ENCODE measurements at places on chromosomes 2 and 18.

DNA sequence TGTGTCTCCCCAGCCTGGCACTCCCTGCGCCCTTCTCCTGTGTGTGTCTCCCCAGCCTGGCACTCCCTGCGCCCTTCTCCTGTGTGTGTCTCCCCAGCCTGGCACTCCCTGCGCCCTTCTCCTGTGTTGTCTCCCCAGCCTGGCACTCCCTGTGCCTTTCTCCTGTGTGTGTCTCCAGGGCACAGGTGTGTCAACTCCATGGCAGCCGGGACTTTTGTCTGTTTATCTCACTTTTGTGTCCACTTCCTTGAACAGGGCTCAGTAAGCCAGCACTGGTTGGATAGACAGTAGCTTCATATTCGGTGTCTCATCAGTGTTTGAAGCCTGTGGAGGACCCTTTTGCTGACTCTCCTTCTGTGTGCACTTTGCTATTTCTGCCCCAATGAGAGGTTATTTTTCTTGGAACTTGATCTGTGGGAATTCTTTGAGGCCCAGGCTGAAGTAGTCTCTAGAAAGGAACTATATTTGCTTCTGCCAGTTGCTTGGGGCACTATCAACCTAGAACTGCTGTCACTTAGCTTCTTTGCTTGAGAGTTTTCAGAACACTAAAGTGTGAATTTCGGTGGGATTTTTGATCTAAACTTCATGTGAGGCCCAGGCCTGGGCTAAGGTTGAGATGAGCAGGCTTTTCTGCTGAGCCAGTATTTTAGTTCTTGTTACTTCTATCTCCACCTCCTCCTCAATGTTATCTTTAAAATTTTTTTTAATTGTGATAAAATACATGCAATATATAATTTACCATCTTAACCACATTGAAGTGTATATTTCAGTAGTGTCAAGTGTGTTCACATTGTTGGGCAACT is 8.3 kb upstream of the ASB1 start:
- no peak for DNase-seq

GRCh38 chr2:7685342-7686015 is 768.3 kb downstream of the RNF144A start:
- DNase-seq = no peak

DNA sequence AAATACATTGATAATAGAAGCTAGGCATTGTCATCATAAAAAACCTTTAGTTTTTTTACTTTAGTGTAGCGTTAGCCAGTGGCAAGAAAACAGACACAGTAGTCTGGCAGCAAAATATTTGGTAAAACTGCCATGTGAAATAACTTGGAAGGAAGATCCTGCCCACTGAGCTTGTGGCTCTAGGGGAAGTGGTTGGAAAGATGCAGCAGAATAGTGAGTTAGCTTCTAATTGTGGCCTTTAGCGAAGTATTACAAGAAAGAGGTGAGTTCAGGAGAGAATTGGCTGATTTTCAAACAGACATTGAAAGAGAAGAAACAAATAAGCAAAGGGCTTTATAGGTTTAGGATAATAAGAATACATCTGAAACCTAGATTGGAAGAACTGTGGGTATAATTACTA is 1887.8 kb upstream of the CELF4 start:
- DNase-seq = no peak

DNA sequence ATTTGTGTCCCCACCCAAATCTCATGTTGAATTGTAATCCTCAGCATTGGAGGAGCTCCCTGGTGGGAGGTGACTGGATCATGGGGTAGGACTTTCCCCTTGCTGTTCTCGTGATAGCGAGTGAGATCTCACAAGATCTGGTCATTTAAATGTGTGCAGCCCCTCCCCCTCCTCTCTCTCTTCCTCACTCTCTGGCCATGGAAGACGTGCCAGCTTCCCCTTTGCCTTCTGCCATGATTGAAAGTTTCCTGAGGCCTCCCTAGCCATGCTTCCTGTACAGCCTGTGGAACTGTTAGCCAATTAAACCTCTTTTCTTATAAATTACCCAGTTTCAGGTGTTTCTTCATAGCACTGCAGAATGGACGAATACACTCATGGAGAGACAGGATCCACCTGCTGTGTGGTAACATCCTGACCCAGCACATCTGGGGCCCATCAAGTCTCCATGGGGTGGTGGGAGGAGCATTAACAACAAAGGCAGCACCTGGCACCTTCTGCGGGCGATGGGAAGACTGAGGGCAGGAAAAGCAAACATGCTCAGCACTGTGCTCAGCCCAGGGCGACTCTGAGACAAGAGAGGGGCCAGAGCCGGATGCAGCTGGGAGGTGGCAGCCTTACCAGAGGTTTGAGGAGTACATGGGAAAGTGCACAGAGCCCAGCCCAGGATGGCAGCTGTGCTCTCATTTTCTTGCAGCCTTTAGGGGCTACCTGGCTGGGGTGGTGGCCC is 16.2 kb upstream of the ALPP start:
- no peak for DNase-seq

DNA sequence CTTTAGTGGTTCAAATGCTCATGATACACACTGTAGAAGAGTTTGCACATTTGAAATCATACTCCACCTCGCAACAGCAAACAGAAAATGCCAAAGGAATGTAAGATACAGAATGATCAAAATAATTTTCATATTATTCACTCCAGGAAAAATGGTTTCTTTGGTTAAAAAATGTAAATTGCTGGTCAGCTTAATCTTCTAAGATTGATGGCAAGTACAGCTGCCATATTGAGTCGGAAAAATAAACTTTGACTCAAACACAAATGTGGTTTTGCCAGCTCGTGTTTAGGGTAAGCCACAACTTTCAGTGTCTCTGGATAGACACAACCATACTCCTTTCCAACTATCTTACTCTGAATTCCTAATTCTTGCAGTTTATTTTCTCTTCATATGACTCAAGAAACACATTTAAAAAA is 154.9 kb upstream of the SMIM21 start:
- DNase-seq = no peak

DNA sequence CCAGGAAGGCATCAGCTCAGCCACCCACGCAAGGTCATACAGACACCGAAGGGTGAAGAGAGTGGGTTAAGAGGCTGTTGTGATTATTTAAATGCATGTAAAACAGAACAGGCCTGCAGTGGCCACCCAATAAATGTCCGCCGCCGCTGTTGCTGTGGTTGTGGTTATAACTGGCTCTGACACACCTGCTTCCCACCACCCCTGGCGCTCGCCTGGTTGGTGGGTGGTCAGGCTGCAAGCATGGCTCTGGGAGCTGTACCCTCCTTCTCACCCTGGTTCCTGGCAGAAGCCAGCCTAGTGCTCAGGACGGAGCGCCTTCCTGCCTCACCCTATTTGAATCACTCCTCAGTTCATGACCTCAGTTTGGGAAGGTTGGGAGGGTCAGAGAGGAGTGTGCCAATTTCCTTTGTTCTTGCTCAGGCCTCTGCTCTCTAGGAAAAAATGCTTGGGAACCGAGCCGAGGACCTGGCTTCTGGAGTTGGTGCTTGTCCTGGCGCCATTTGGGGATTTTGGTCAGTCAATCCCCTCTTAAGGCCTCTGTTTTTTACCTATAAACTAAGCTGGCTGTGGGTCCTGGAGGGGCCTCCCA is 5.3 kb upstream of the CRYBA2 start:
- DNase-seq = no peak

GRCh38 chr2:137952586-137953129 is 11.6 kb upstream of the HNMT start:
- no peak for DNase-seq

GRCh38 chr2:218290316-218291261 is 1.7 kb downstream of the TMBIM1 start:
- DNase-seq = no peak

GRCh38 chr18:70279470-70279869 is 9.4 kb upstream of the SOCS6 start:
- DNase-seq = no peak

DNA sequence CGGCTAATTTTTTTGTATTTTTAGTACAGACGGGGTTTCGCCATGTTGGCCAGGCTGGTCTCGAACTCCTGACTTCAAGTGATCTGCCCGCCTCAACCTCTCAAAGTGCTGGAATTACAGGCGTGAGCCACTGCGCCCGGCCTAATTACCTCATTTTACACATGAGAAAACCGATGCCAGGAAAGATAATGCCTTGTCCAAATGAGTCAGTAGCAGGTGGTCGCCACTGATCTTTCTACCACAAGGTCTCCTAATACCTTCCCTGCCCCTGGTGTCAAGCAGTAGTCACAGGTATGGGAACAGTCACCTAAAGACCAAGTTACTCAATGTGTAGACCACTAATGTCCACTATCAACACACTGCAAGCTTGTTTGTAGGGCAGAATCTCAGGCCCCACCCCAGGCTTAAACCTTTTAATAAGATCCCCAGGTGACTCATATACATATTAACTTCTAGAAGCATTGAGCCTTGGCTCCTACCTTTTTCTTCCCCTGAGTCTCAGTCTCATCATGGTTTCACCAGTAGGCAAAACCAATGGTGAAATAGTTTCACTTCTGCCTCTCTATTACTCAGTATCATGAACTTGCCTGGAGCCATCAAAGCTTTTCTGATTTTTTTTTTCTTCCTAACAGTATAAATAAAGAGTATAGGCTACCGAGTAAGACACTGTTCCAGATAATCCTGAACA is 6.9 kb upstream of the EPB41L5 start:
- no peak for DNase-seq

DNA sequence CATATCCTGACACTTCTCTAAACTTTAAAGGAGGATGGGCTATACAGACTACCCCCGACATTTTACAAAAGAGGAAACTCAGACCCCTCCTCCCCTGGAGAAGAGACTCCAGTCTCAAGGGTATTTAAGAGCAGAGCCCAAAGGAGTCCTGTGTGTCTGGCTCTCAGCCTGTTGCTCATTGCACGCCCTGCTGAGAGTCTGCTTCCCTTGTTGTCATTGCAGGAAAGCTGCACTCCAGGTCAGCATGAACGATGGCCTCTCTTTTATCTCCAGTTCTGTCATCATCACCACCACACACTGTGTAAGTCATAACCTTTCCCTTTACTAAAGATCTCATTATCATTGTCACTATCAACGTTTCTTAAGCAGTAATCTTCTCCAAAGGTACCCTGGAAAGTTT is 111.4 kb downstream of the ANTXR1 start:
- DNase-seq = no peak

GRCh38 chr2:200845669-200846325 is 18.7 kb downstream of the CLK1 start:
- DNase-seq = no peak

- DNase-seq = no peak
Observed at GRCh38 chr18:63752636-63753035, 22.6 kb upstream of the SERPINB7 start.

- DNase-seq = no peak
Observed at GRCh38 chr2:46879511-46879910, 36.1 kb downstream of the MCFD2 start.

- DNase-seq = no peak
Observed at GRCh38 chr2:200743042-200743676, 68.6 kb upstream of the BZW1 start.

- DNase-seq = no peak
Observed at GRCh38 chr2:239756031-239756789, 268.9 kb downstream of the NDUFA10 start.

DNA sequence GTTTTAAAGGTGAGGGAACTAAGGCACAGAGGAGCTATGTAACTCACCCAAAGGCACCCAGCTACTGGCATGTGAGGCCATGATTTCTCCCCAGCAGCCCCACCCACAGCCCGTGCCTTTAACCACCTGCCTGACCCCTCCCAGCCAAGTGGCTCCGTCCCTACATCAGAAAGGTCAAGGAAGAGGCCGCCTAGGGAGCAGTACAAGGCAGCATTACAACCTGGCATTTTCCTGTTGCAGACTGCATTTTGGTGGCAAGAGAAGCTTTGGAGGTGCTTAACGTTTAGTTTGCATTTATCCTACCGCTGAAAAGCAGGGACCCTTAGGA is 17.5 kb downstream of the STEAP3 start:
- DNase-seq = no peak

GRCh38 chr18:46332286-46332801 is 228.2 kb downstream of the HAUS1 start:
- no peak for DNase-seq

- DNase-seq = no peak
Observed at GRCh38 chr2:146523196-146523595, 1321.6 kb upstream of the ACVR2A start.

Data from SW 1271 (cell line).